ENCODE measurements at places on chromosomes 2 and 18.

GRCh38 chr2:131488306-131489205 lies 3.6 kb downstream of the MZT2A start:
- DNase-seq, result no peak

GRCh38 chr2:27705851-27706622 lies 42.3 kb downstream of the SLC4A1AP start:
- DNase-seq, result peak; percentile 49

GRCh38 chr2:760001-760400 lies 82.8 kb upstream of the TMEM18 start:
- DNase-seq, result no peak

DNA sequence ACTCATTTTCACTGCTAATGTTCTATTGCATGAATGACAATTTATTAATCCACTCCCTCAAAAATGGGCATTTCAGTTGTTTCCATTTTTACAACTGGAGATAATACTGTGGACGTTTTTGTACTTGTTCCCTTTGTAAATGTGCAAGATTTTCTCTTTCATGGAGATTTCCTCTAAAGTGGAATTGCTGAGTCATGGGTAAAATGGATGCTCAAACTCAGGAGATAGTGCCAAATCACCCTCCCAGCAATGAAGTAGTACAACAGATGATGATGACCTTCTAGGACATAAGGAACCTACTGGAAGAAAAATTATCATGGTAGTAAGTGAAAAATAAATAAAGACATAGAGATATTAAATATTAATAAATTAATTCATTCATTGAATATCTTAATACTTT lies 460.8 kb upstream of the CHST9 start:
- DNase-seq, result no peak

GRCh38 chr2:156448766-156449165 lies 12.6 kb downstream of the GPD2 start:
- no peak for DNase-seq

- DNase-seq, result peak; percentile 38
Observed at GRCh38 chr2:233974530-233975071, 57.4 kb downstream of the TRPM8 start.

- DNase-seq, result no peak
Observed at GRCh38 chr18:26965206-26965605, 99.7 kb upstream of the AQP4 start.

- DNase-seq, result no peak
Observed at GRCh38 chr2:11582612-11582861, 48.7 kb downstream of the GREB1 start.

DNA sequence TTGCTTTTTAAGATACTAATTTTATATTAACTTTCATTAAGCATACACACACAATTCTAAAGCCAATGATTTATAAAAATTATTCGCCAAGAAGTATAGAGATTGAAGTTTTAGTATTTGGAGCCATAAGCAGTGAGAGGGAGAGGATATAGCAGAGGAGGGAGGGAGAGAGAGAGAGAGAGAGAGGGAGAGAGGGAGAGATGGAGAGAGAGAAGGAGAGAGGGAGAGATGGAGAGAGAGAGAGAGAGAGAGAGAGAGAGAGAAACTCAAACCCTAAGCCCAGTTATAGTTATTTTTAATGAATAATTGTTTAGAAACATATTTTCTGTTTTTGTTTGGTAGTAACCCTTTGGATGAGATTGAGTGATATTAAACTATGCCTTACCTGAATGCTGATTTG lies 5.3 kb downstream of the TWIST2 start:
- no peak for DNase-seq

- peak; percentile 83 for DNase-seq
Observed at GRCh38 chr18:361941-362310, 94.1 kb upstream of the THOC1 start.

GRCh38 chr18:26005950-26006349 lies 84.5 kb downstream of the SS18 start:
- no peak for DNase-seq

DNA sequence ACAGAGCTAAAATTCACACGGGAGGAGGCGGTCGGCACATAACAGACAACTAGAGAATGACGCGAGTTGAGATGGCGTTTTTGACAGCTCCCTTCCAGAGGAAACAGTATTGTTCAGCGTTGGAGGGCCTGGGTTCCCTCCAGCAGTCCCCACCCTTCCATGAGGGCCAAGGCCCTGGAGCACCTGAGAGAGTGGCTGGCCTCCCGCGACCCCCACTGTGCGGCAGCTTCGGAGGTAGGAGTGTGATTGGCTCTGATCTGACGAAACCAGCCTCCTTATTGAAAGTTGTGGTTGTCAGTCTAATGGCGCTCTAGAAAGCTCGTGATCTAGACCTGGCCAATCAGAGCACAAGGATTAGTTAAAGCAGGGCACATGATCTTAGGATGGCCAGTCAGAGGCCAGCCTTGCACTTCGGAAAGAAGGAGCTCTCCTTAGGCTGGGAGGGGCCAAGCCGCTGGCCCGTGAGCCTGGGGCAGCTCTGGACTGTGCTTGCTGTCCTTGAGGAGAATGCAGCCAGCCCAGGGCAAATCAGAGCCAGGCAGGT lies 104.5 kb upstream of the CELF4 start:
- DNase-seq, result no peak

- no peak for DNase-seq
Observed at GRCh38 chr2:64313398-64313723, 140.6 kb upstream of the LGALSL start.

- no peak for DNase-seq
Observed at GRCh38 chr18:49031511-49032188, 80.9 kb upstream of the SMAD7 start.

GRCh38 chr2:62042944-62043343 lies 137.5 kb downstream of the COMMD1 start:
- no peak for DNase-seq

GRCh38 chr2:174365571-174365970 lies 30.0 kb upstream of the SCRN3 start:
- DNase-seq, result no peak

GRCh38 chr2:230156782-230157699 lies 62.7 kb downstream of the SP110 start:
- DNase-seq, result no peak

DNA sequence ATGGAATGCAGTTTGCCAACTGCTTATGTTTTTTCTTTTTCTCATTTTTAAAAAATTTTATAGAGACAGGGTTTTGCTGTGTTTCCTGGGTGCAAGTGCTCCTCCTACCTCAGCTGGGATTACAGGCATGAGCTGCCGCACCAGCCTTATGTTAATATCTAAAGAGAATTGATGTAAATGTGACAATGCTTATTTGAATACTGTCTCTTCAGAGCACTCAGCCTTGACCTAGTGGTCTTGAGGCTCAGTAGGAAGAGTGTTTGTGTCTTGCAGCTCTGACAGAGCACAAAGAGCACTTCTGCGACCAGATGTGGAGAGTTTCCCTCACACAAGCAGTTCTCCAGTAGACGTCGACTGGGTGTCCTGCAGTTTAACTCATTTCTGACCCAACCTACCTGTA lies 55.3 kb downstream of the ARHGEF4 start:
- DNase-seq, result no peak

GRCh38 chr18:31424383-31424988 lies 23.1 kb upstream of the DSG3 start:
- no peak for DNase-seq

DNA sequence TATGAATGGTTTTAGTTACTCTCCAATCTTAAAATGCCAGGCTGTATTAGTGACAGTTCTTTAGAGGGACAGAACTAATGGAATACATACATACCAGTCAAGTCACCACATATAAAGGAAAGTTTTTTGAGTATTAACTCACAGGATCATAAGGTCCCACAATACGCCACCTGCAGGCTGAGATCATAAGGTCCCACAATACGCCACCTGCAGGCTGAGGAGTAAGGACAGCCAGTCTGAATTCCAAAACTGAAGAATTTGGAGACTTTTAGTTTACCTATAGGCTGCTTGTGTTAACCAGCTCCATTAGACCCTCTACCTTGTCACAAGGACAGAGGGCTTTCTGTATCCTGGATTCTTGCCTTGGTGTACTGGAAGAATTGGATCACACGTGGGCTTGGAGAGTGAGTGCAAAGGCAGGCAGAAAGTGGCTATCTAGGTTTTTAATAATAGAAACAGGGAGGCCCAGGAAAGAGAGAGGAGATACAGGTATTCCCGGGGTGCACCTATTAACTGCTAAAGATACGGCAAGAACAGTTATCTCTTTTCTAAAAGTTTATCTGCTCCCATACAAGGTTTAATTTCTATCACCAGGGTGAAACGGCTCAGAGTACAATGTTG lies 234.9 kb upstream of the CYRIA start:
- no peak for DNase-seq

DNA sequence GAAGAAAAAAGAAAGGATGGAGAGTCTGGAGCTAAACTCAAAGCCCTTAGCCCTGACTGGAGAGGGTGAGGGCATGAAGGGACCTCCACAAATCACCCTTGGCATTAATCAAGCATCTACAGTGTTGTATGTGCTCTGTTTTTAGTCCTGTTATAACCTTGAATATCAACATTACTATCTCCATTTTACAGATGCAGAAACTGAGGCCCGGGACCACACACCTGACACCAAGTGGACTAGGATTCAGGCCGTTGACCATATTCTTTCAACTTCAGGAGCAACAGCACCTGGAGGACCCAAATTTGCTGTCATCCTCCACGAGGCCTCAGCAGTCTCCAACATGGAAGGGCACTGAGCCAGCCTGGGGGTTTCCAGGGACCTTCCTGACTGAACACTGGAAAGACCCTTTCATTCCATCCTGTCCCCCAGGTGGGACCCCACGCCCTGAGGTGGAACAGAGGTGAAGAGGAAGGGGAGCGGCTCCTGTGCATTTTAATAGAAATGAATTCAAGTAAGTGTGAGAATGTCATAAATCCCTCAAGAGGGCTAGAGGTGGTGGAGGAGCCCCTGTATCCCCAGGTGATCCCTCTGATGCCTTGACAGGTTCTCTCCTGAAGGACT lies 41.0 kb downstream of the SERTAD2 start:
- peak; percentile 14 for DNase-seq

DNA sequence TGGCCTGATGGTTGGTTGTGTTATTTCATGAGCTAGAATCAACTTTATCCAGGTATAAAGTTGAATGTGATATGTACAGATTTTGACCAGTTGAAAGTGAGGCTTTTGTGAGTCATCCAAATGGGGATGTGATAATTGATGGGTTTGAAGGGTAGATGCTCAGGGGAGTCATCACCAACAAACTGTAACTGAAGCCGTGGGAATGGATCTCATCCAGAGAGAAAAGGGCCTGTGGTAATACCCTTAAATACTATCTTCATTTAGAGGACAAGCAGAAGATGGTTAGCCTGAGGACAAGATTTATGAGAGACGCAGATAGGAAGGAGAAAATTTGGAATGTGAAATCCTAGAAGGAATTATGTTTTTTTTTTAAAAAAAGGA lies 90.5 kb upstream of the MYO3B start:
- DNase-seq, result no peak

DNA sequence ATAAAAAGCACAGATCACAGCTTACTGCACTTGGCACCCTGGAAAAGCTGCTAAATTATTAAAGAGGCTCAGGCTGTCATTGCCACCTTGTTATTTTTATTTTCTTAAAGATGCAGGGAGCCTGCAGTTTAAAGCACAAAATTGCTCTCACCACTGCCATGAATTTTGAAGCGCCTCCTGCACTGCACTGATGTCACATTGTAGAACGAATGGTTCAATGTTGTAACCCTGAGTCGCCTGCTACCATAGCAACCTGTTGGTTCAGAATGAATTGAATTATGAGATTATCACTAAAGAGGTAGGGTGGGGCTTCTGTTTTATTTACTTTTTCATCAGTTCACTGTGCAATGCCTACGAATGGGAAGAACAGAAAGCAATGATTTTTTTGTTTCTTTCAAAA lies 16.5 kb downstream of the SCG2 start:
- no peak for DNase-seq

- DNase-seq, result no peak
Observed at GRCh38 chr2:221425353-221425752, 146.8 kb downstream of the EPHA4 start.

- no peak for DNase-seq
Observed at GRCh38 chr2:151264157-151264825, 2.6 kb upstream of the RBM43 start.

DNA sequence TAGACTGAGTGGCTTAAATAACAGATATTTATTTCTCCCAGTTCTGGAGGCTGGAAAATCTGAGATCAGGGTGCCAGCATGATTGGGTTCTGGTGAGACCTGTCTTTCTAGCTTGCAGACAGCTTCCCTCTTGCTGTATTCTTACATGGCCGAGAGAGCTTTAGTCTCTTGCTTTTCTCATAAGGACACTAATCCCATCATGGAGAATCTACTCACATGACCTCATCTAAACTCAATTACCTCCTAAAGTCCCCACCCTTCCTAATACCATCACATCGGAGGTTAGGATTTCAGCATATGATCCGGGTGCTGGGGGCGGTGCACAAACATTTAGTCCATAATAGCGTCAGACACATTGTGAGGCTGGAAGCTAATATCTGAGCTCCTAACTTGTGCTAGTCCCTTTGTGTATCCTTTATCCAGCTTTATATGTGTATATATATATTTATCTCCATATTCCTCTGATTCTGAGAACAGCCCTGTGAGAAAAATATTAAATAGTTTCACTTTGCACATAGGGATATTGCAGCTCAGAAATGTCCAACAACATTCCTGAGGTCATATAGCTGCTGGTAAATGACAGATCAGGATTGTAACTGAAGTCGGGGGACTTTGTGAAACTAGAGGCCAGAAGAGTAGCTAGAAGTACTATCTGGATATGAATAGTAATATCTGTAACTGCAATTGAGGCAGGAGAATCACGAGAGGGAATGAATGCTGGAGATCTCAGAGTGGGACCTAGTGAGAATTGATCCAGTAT lies 28.9 kb downstream of the MARCHF4 start:
- no peak for DNase-seq

DNA sequence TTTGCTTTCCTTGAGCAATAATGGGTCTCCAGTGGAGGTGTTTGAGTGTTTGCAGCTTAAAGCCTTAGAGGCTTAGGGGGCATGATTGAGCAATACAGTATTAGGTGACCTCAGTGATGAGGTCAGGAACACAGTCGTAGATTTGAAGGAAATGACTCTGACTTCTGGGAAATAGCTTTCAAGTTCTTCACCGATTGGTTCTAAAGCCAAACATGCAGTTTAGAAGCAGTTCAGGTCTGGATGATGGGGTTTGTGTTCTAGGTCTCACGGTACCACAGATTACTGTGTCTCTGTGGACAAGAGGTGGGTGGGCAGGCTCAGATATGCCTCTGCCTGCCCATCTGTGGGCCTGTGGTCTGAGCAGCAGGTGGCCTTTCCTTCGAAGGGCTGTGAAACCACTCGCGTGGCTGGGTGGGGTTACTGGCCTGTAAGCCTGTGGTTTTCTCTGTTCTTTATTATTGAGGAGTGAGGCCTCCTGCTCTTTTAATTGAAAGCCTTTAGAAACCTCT lies 7.8 kb downstream of the MTHFD2 start:
- DNase-seq, result no peak

- DNase-seq, result no peak
Observed at GRCh38 chr18:3305933-3306332, 44.0 kb downstream of the MYL12B start.

DNA sequence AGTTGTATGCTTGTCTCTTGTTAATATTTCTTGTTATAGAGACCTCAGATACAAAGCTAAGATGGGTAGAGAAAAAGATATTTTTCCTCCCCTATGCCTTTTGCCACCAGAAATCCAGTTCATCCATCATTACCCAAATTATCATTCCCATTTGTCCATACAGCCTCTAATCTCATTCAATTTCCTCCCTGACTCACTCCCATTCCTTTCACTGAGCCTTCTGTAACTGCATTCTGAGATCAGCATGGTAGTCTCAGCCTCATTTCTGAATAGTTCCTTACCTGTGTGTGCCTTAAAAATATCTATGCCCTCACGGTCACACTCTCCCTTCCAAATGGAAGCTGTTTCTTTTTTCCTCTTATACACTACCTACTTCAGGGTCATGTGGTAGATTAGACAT lies 15.7 kb upstream of the PIK3C3 start:
- DNase-seq, result no peak

Measured in right hindlimb (tissue), 1 donor.